ENCODE measurements at places on chromosomes 7 and 10.

GRCh38 chr10:88138319-88138848 lies 275.0 kb downstream of the PTEN start:
- DNase-seq, result no peak

DNA sequence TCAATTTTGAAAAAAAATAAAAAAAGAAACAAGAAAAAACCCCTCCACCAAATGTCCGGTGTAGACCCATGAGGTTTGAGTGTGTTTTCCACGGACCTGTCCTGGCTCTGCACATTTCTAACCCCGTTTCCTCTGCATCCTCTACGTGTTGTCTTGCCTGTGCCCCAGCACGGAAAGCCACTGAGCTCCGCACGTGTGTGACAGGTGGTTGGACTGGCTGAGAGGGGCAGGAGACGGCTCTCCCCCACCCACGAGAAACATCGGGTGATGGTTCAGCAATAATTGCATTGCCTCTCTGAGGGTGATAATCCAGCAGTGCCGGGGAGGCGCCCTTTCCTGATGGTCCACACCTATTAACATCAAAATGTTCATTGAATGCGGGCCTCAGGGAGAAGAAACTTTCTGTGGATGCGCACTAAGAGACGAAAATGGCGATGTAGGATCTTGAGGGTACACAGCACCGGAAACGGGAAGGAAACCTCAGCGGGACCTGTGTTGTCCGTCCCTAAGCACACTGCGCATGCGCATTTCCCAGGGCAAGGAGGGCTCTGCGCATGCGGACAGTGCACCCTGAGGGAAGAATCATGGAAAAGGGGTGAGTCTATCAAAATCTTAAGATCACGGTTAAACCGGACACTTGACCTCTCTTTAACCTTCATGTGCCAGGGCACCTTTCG lies 470.1 kb upstream of the ADARB2 start:
- no peak for DNase-seq

- DNase-seq, result no peak
These were observed 42.8 kb upstream of the WNT8B start for GRCh38 chr10:100419911-100420449.

DNA sequence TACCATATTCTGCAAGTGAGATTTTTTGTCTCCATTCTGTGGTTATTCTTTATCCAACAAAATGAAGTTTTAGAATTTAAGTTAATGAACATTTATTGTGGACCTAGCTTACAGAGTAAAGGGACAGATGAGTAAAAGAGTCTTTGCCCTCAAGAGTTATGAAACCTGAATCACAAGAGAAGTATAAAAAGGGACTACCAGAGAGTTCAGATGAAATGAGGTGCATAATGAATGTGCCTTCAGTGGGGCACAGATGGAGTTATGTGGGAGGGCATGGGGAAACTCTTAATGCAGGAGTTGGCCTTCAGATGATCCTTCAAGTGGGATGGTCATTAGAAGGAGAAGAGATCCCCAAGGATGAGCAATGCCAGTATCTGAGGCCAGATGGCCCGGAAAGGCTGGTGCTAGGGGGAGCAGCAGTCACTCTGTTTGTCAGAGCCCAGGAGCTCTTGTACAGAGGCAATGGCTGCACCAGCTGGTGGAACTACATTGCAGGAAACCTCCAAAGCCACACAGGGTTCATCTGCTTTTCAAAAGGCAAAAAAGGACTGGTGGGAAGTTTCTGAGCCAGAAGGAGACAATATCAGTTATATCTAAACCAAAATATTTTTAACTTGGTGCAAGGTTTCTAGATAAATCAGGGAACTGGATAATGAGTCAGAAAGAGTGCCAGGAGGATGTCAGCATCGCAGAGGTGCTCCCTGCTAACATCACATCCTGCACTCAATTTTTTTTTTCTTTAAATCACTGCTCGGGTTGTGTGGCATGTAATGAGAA lies 162.0 kb downstream of the KLF6 start:
- DNase-seq, result peak; percentile 67

GRCh38 chr7:37770838-37771237 lies 77.6 kb upstream of the NME8 start:
- no peak for DNase-seq

GRCh38 chr7:156608173-156608478 lies 32.4 kb upstream of the RNF32 start:
- DNase-seq, result no peak

GRCh38 chr7:116403265-116403664 lies 96.3 kb upstream of the CAV2 start:
- DNase-seq, result no peak
